Heart left ventricle (tissue), 16 donors: ENCODE measurements at places on chromosomes 2 and 18. TPM values are rescaled to one million over a fixed set of nuclear protein-coding genes. Genes with fewer than 3 reads are reported as not detected.

The TMEM247 gene
- not detected for polyA plus RNA-seq

The DSG1 gene
- polyA plus RNA-seq, result 0.19 TPM

The TMEM198 gene
- 2.2 TPM for polyA plus RNA-seq

The HRH4 gene
- not detected for polyA plus RNA-seq

The CD302 gene
- 5.2 TPM for polyA plus RNA-seq

The OR6B2 gene
- not detected for polyA plus RNA-seq
